ENCODE measurements at places on chromosomes 12 and 14. TPM values are rescaled to one million over a fixed set of nuclear protein-coding genes. Genes with fewer than 3 reads are reported as not detected.

Gene MDP1
- 6.0 TPM for total RNA-seq

Gene TAS2R31
- 4.1 TPM for total RNA-seq

Gene DDX54
- 33.4 TPM for total RNA-seq

Gene NTS
- under 0.01 TPM for total RNA-seq

Gene CCND2
- 0.34 TPM for total RNA-seq

Gene CLEC9A
- not detected for total RNA-seq

Gene KLRD1
- total RNA-seq = under 0.01 TPM

Gene FAM186B
- total RNA-seq = 1.7 TPM

Gene HHIPL1
- 1.3 TPM for total RNA-seq

Gene RPL10L
- total RNA-seq = not detected

Gene TGM1
- 0.34 TPM for total RNA-seq

Gene ERBB3
- total RNA-seq = 212 TPM

Gene REP15
- 3.1 TPM for total RNA-seq

Gene CLEC1A
- not detected for total RNA-seq

Gene NPFF
- not detected for total RNA-seq

Gene GPRC5D
- not detected for total RNA-seq

Gene CIROP
- not detected for total RNA-seq

Gene MMP14
- total RNA-seq = 370 TPM

Gene RNF10
- 82.5 TPM for total RNA-seq

Gene KCNA5
- not detected for total RNA-seq

Gene CCDC88C
- under 0.01 TPM for total RNA-seq

Gene KRT6A
- not detected for total RNA-seq

Gene SLC6A13
- under 0.01 TPM for total RNA-seq

Gene GALNT9
- not detected for total RNA-seq

Gene PMCH
- total RNA-seq = not detected

Gene SLC16A7
- 11.6 TPM for total RNA-seq

Gene BTG1
- total RNA-seq = 13.8 TPM

Data from melanocyte of skin (primary cell).